ENCODE measurements at places on chromosomes 1 and 21.

- DNase-seq: no peak
Measured at GRCh38 chr1:47389731-47390130, 26.4 kb upstream of the FOXE3 start.

- no peak for DNase-seq
Measured at GRCh38 chr1:71711456-71711855, 570.9 kb downstream of the NEGR1 start.

DNA sequence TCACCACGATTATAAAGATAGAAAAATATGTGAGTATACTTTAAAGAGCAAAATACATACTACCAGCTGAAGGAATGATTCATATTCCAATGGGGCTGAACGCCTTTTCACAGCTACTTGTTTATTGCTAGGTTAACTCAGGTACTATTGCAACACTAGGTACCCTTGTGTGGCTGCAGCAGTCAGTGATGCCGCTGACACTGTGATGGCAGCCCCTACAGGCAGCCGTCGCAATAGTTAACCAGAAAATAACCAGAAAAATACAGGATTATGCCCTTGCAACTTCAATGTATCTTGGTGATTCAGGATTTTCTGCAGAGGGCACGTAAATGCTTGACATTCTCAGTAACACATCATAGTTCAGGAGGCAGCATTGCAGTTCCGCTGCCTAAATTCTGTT, 1.6 kb upstream of the MARK1 start:
- DNase-seq: no peak

GRCh38 chr21:36325373-36326010, 5.5 kb downstream of the MORC3 start:
- DNase-seq: no peak

GRCh38 chr1:159008744-159009188, 941 bp upstream of the IFI16 start:
- no peak for DNase-seq

DNA sequence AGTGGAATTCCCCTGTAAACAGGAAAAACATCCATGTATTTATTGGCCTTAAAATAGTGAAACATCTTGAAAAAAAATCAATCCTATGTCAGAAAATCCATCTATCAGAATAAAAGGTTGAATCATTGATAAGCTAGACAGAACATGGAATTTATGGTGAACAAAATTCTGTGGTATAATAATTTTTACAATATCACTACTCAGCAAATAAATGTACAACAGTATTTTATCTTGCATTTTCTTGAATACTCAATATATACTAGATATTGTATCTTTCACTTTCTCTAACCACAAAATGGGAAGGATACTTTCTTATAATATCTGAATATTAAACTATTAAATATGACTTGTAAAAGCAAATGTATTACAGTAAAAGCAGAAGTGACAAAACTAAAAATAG, 5.7 kb upstream of the UBE4B start:
- DNase-seq: no peak

- DNase-seq: no peak
Measured at GRCh38 chr1:236338096-236338495, 56.0 kb upstream of the EDARADD start.

- no peak for DNase-seq
Measured at GRCh38 chr1:111598544-111598943, 21.0 kb upstream of the RAP1A start.

- DNase-seq: no peak
Measured at GRCh38 chr21:15061747-15062605, 2.8 kb downstream of the NRIP1 start.

DNA sequence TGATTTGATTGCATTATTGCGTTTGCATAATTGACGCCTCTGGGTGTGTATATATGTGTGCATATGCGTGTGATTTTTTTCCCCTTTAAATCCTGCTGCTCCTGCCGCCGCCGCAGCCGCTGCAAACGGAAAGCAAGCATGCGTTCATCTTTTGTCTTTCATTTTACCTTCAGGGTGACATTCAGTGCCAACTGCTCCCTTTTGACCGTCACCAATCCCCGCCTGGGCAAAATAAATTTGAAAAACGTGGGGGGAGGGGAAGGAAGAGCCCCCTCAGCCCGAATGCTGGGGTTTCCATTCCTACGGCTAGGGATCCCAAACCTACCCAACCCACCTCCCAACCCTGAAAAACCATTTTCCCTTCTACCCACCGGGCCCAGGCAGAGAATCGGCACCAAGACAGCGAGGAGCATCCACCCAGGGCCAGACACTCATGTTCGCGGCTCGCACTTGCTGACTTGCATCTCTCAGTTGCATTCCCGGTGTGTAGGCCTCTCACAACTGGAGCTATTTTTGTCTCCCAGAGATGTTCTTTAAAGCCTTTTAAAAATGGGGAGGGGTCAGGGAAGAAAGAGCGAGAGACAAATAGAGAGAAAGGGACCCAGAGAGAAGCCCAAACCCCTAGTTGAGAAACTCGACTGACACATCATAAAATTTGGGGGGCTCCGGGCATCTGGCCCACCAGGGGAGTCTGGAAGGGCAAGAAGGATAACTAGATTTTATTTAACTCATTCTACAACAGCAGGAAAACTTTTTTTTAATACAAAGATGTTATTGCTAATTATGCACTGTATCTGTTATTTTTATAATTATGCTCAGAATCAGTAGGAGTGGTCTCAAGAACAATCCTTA, 367.1 kb upstream of the ESRRG start:
- peak; percentile 58 for DNase-seq

- DNase-seq: no peak
Measured at GRCh38 chr1:35448344-35448801, 108.8 kb downstream of the KIAA0319L start.

DNA sequence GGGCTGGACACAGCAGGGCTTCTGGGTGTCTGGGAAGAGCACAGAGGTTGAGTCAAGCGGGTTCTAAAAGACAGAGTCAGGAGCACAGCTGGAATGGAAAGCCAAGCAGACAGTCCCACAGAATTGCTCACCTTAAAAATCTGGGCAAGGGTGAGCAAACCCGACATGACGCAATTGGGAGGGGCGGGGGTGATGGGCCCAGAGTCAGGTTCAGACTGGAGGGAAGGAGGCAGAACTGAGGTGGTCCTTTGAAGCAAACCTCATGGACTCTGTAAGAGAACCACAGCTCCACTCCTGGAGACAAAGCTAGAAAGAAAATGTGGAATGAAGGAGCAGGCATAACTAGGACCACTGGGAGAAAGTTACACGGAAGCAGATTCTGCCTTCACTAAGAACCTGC, 49.0 kb downstream of the FAM78B start:
- no peak for DNase-seq

- no peak for DNase-seq
Measured at GRCh38 chr1:22721122-22721873, 10.7 kb downstream of the EPHB2 start.

DNA sequence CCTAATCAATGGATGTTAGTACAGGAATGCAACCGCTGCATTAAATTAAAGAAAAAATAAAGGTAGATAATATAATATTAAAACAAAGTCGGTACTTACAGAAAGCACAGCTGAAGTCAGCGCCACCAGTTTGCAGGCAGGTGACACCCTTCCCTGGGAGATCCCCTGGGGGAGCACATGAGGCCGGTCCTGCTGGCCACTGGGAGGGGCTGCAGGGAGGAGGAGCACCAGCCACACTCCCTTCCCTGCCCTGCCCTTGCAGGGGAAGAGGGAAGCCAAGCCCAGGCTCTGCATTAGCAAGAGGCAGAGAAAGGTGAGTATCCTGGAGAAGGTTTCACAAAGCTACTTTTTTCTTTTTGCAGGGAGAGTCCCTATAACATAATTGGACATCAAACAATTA, 507.0 kb downstream of the AJAP1 start:
- DNase-seq: no peak

- no peak for DNase-seq
Measured at GRCh38 chr1:206560007-206560716, 52.1 kb downstream of the EIF2D start.

GRCh38 chr1:191592039-191592438, 566.2 kb upstream of the RGS18 start:
- DNase-seq: no peak

GRCh38 chr1:48402599-48402998, 69.4 kb downstream of the SPATA6 start:
- DNase-seq: no peak

- DNase-seq: no peak
Measured at GRCh38 chr21:15192243-15192642, 127.4 kb upstream of the NRIP1 start.

GRCh38 chr21:45332415-45332814, 44.7 kb upstream of the POFUT2 start:
- no peak for DNase-seq

GRCh38 chr1:170874671-170875070, 60.7 kb upstream of the MROH9 start:
- DNase-seq: no peak

DNA sequence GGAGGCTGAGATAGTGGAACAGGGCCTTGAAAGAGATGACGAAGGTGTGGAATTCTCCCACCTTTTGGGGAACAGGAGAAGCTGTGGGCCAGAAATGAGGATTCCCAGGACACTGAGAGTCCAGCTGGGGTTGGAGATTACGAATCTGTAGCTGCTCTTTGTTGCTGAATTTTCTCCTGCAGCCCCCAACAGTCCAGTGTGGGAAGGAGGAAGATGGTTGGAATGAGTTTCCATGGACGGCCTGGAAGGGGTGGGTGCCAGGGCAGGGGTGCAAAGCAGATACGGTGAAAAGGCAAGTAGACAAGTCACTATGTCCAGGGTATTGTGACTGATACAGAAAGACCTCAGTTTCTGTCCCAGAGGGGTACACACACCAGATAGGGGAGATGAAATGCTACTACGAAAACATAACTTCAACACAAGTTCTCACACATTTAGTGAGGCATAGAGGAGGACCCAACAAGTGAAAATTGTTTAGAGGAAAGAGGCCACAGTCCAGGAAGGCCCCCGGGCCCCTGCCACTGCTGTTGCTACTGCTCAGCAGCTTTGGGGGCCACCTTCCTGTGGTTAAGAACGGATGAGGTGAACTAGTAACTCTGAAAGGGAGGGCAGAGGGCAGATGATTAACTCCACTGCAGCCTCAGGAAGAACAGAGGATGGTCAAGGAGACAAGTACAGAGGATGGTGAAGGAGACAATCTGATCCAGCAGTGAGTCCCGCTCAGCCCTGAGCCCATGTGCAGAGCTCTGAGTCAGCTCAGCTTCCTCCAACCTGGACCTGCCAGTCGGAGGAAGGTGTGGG, 7.3 kb downstream of the CD244 start:
- no peak for DNase-seq

DNA sequence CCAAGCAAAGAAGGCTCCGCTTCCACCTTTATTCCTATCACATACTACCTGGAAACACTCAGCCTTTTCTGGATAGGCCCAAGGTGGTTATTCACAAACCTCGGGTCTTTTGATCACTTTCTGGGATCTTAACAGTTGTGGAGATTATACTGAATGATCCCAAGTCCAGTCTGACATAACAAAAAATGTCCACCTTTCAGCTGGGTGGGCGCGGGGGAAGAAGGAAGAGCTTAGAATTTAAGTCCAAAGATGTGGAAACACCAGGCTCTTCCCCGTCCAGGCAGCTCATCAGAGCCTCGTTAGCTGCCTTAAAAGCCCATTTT, 338 bp upstream of the C1orf53 start:
- DNase-seq: no peak

- DNase-seq: no peak
Measured at GRCh38 chr1:198437332-198437731, 103.1 kb downstream of the ATP6V1G3 start.

- DNase-seq: no peak
Measured at GRCh38 chr1:206680279-206680678, 4.4 kb upstream of the MAPKAPK2 start.

DNA sequence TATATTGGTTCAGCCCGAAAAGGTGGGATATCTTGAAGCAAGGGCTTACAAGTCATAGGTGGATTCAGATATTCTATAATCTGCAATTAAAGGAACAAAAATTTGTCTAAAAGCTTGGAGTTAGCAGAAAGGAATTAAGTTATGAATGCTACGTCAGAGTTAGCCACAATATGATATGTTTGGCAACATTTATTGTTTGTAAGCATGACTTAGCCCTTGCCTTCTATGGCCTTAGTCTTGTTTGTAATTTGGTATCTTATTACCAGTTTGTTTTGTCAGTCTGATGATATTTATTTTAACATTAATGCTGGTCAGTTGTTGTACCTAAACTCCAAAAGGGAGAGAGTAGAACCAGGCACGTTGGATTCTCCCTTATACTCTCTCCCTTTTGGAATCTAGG, 43.1 kb upstream of the SUCO start:
- no peak for DNase-seq

DNA sequence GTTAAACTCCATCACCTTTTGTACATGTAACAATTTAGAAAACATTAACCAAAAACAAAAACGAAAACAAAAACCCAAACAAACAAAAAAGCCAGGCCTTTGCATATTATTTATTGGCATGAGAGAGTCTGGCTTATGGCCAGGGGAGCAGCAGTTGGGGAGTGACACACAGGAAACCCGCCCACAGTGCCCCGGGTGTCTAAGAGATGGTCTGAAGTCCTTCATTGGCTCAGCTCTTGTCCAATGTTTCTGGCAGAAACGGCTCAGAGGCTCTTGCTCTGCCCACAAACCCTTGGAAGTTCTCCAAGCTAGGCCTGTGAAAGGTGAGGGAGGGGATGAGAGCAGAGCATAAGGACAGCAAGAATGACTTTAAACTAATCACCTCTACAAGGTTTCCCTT, 131.5 kb downstream of the CNIH3 start:
- DNase-seq: no peak

DNA sequence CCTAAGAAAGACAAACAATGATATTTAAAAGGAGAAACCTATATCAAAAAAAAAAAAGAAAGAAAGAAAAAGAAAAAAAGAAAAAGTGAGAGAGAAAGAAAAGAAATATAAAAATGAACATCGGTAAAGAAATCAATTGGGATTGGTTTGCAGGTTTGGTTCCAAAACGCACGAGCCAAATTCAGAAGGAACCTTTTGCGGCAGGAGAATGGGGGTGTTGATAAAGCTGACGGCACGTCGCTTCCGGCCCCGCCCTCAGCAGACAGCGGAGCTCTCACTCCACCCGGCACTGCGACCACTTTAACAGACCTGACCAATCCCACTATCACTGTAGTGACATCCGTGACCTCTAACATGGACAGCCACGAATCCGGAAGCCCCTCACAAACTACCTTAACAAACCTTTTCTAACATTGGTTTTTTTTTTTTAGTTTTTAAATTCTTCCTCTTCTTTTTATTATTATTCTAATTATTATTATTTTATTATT, 11.7 kb downstream of the LHX9 start:
- DNase-seq: no peak

Data from NCI-H2081 (cell line).